Stimulated activated CD4-positive, alpha-beta T cell treated with anti-CD3 and anti-CD28 coated beads, Interleukin-15, amount 100 ng/mL, for 24 hours (primary cell): ENCODE measurements at places on chromosomes 1 and 21.

DNA sequence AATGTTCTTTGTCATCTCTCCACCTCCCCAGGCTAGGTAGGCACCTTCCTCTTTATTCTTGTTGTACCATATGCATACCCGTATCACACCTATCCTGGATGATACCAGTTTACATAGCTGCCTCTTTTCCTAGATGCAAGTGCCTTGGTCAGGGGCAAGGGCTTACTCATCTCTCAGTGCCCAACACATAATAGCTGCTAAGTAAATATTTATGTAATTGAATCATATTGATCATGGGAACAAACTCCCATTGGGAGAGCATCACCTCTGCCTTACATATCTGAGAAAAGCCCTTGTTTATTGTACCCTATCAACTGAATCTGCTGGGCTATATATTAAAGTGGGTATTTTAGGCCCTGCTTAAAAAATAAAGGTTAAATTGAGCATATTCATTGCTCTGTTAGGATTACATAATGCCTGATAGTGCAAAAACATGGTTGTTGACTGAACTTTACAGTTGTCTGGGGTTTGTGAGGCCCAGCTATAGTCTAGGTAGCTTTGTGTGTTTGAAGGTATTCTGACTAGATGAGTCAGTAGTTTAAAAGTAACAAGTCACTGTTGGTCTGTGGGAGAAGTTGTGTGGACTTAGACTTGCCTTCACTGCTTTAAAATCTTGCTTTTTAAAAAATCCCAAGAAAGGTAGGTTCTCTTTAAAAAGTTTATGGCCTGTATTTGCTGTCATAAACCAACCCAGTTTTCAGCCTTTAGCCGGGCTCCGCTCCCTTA, 82.6 kb downstream of the OLFML2B start:
- no peak for DNase-seq

- no peak for DNase-seq
Measured at GRCh38 chr1:170309389-170310013, 163.7 kb downstream of the NTMT2 start.

- DNase-seq = no peak
Measured at GRCh38 chr1:215544566-215544965, 22.5 kb upstream of the KCTD3 start.

DNA sequence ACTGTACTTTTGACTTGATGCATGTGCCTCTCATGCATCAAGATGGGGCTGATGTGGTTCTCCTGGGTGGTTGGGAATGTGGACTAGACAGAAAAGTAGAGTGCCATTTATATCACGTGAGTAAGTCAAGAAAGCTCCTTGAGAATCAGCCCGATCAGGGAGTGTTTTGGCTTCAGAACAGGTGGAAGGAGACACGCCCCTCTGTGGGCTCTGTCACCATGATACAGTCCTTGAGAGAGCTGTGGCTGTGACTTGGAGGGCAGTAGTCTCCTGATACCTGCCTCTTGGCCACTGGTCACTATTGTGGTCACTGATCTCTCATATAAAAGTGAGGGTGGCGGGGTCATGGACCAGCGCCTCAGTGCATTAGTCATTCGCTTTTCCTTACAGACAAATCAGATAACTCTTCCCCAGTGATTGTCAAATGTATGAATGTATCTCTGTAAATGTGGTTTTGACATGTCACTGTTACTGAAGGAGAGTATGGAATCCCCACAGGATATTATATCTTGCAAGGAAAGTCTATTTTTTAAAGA, 8.9 kb upstream of the C4BPB start:
- no peak for DNase-seq

- no peak for DNase-seq
Measured at GRCh38 chr1:214018386-214019268, 30.9 kb downstream of the PROX1 start.

- no peak for DNase-seq
Measured at GRCh38 chr1:248787430-248787829, 31.9 kb upstream of the LYPD8 start.

GRCh38 chr1:17314491-17314971, 6.5 kb downstream of the PADI4 start:
- DNase-seq = no peak

- no peak for DNase-seq
Measured at GRCh38 chr1:98947071-98947470, 57.6 kb downstream of the PLPPR5 start.

DNA sequence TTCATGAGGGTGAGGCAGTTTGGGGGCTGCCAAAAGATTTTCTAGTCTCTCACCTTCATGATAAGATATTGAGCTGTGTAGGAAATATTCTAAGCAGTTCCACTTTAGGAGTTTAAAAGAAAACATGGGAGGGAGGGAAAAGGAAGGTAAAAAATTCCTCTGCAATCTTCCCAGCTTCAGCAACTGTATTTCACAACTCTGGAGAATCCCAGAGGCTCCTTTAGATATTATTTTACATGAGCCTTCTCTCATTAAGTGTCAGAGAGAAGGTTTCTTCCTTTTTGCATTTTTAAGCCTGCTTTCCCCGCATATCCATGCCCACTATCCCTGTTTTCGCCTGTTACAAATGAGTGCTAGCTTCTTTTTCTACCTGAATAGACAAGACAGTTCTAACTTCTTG, 289.4 kb downstream of the CHRM3 start:
- DNase-seq = no peak

DNA sequence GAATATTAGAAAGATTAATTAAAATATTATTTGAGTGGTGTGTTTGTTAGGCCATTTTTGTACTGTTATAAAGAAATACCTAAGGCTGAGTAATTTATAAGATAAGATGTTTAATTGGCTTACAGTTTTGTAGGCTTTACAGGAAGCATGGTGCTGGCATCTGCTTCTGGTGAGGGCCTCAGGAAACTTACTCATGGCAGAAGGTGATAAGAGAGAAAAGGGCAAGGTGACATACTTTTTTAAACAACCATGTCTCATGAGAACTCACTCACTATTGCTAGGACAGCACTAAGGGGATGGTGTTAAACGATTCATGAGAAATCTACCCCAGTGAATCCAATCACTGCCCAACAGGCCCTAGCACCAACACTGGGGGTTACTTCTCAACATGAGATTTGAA, 56.7 kb upstream of the RGS21 start:
- DNase-seq = no peak

- no peak for DNase-seq
Measured at GRCh38 chr1:31398246-31398645, 14.8 kb upstream of the SERINC2 start.

DNA sequence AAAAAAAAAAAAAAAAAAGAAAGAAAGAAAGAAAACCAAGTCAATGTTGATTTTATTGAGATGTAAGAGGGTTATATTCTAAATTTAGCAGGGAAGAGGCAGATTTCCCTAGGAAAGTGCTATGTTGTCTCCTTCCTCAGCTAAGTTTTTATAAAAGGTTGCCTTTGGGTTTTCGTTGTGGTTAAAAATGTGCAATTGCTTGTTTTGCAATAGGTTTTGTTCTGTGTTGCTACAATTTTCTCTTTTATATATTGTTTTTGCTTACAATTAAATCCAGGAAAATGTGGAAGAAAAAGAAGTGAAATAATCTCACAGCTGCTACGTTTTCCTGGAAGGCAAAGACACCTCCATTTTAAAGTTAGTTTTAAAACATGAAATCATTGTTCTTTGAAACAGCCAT, 136.7 kb upstream of the C1orf105 start:
- no peak for DNase-seq

DNA sequence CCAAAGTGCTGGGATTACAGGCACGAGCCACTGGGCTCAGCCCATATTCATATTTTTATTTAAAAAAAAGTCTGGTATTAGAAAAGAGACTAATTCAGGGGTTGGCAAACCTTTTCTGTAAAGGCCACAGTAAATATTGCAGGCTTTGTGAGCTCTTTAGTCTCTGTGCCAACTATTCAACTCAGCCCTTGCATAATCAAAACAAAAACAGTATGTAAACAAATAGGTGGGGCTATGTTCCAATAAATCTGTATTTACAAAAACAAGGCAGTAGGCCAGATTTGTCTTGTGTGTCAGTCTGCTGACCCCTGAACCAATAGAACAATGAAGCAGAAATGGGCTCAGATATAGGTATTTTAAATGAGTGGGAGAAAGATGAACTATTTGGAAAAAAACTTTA, 49.3 kb downstream of the CDC42BPA start:
- no peak for DNase-seq
